D721Med (cell line): ENCODE measurements at places on chromosomes 5 and 9.

DNA sequence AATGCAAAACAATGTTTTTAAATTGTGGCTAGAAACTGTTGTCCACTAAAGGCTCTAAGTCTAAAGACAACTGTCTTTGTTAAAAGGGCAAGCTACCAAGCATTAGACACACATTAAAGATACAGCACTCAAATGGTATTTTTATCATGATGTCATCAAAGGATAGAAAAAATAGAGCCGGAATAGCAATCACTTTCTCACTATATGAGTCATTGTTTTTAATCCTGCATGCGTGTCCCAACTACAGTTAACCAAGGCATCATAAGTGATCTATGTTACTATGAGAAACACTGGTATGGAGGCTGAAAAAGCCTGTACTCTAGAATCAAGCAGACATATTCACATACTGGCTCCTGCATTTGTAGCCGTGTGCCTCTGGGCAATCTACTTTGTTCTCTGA lies 1.9 kb upstream of the PJA2 start:
- no peak for DNase-seq

DNA sequence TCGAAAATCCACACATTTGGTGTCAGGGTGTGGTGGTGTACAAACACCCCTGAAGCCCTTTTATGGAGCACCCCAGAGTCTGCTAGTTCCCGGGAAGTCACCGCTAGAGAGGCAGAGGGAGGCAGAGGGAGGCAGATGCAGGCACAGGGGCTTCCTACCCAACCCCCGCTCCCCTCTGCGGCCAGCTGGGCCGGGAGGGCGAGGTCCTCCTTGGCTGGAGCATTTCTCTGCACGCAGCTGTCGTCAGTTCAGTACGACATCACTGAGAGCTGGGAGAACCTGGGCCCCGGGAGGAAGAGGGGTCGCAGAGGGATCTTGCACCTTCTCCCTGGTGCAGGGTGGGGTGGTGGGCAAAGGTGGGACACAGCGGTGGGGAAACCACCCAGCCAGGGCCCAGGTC lies 15.8 kb upstream of the UBAC1 start:
- DNase-seq, result no peak

GRCh38 chr5:31119938-31120641 lies 73.4 kb upstream of the CDH6 start:
- no peak for DNase-seq

DNA sequence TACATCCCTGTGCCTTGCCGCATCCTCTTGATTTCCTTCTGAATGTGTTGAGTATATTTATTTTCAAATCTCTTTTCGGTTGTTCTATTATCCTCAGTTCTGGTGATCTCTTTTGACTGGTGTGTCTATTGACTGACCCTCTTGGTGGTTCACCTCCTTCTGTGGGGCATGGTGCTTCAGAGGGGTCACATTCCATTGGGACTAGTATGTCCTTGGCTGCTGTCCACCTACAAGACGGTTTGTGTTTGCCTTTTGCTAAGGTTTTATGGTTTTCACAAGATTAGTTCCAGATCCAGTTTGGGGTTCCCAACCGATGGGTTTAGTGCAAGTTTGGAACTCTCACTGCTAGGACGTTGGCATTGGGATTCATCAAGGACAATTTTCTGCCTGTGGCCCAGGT lies 66.6 kb downstream of the PHF2 start:
- no peak for DNase-seq

DNA sequence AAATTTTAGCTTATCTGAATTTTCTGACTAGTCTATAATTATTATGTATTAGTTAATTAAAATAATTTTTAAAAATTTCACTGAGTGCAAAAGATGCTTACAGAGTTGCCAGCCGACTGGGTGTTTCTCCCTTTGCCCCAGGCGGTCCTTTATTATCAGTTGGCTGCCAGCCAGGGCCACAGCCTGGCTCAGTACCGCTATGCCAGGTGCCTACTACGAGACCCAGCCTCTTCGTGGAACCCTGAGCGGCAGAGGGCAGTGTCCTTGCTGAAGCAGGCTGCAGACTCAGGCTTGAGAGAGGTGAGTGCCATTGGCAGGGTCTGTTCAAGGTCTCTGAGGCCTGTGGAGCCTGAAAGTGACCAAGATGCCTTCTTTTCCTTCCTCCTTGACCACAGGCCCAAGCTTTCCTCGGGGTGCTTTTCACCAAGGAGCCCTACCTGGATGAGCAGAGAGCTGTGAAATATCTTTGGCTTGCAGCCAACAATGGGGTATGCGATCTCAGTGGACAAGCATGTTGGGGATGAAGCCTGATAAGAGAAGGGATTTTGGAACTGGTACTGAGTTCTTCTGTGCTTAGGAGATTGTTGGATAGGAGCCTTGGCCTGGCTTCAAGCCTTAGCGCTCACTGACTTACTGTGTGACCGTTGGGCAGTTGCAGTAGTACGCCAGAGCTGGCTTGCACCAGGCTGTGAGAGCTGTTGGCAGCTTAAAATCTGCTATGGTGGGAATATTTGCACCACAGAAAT lies 10.6 kb downstream of the DELE1 start:
- no peak for DNase-seq

DNA sequence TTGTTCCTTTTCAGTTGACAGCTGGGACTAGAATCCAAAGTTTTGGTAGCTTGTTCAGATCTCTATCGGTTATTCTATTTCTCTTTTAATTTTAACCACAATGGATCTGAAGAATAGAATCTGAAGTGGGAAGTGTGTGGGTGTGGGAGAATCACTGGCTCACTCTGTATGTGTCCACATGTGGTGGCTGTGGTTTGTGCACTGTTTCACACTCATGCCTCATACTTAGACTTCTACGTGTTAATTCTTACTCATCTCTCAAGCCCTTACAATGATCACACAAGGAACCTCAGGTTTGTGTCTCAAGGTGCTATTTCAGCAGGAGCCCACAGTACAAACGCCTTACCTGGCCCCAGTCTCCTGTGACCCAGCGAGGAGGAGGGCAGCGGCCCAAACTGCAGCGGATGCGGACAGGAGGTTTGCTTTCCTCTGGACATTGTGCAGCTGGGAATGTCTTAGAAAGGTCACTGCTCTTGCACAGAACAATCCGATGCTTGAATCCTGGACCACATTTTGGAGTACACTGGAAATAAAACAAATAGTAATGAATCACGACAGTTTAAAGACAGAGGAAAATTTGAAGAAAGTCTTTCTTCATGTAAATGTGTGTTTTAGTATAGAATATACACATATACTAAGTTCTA lies 309.1 kb downstream of the ADAMTS6 start:
- no peak for DNase-seq

- no peak for DNase-seq
Measured at GRCh38 chr5:159419576-159419975, 89.3 kb upstream of the IL12B start.

- no peak for DNase-seq
Measured at GRCh38 chr9:134838651-134839454, 41.8 kb upstream of the FCN2 start.

- no peak for DNase-seq
Measured at GRCh38 chr5:169791251-169791650, 154.2 kb downstream of the DOCK2 start.

DNA sequence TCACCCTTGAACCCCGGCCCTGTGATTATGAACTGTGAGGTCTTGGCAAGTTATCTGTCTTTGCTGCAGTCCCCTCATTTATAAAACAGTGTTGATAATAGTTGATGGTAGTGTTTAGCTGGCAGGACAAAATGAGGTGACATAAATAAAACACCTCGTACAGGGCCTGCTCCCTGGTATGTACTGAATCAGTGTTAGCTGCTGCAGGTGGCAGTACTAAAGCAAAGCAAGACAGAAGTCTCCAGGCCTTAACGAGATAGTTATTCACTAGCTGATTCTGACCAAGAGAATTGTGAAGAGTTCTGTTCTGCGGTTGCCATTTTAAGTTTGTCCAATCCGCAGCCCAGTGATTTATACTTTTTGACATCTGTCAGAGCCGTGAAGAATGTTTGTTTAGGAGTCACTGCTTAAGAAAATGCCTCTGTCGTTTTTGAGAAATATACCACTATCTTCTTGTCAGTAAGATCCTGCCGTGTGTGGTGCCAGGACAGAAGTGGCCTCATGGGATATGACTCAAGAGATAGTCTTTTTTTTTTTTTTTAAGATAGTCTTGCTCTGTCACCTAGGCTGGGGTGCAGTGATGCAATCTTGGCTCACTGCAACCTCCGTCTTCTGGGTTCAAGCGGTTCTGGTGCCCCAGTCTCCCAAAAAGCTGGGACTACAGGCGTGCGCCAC lies 75.9 kb downstream of the KDM4C start:
- no peak for DNase-seq

GRCh38 chr9:5025416-5025815 lies 40.3 kb downstream of the JAK2 start:
- DNase-seq, result no peak

DNA sequence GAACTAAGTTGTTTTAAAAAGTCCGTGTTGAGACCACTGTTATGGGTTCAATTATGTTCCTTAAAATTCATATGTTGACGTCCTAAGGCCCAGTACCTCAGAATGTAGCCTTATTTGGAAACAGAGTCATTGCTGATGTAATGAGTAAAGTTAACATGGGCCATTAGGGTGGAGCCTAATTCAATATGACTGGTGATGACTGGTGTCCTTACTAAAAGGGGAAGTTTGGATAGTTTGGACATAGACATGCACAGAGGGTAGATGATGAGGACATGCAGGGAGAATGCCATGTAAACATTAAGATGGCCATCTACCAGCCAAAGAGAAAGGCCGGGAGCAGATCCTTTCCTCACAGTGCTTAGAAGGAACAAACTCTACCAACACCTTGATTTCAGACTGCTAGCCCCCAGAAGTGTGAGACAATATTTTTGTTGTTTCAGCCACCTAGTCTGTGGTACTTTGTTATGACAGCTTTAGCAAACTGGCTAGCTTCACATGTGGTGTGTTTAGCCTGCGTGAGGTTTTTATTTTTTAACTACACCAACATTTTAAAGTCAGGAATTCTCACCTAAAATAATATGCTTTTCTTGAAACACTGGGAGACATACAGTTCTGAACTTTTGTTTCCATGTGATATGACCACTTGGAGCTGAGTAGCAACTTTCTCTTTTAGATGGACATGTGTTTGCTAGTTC lies 135.3 kb downstream of the YIPF5 start:
- no peak for DNase-seq

DNA sequence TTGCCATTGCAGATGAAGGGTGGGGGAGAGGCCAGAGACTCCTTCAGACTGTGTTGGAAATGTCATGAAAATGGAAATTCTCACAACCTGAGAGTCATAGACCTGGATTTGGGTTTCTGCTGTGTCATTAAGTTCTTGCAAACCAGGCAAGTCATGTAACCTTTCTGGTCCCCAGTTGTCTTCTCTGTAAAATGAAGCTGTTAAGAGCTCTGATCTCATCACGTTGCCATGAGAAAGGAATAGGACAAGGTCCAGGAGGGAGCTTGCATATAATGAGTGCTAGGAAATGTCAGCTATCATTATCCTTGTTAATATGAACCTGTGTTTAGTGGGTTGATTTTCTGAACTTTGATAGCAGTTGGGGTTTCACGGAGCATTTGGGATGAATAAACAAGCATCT lies 59.1 kb downstream of the FGF1 start:
- no peak for DNase-seq

DNA sequence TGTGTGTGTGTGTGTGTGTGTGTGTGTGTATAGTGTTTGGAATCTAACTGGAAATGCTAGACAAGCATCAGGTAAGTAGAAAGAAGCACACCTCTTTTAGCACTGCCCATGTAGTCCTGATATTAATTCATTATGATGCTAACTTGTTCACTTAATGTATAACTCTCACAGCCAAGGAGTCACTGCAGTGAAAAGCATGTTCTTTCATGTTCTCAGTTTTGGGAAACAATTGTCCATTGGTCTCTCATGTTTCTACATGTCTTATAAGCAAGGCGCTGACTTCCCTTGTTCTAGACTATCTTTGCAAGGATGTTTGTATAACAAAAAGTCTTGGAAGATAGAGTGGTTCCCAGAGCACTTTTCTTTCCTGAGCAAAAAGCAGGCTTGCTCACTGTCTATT lies 148.8 kb upstream of the TNPO1 start:
- DNase-seq, result no peak

DNA sequence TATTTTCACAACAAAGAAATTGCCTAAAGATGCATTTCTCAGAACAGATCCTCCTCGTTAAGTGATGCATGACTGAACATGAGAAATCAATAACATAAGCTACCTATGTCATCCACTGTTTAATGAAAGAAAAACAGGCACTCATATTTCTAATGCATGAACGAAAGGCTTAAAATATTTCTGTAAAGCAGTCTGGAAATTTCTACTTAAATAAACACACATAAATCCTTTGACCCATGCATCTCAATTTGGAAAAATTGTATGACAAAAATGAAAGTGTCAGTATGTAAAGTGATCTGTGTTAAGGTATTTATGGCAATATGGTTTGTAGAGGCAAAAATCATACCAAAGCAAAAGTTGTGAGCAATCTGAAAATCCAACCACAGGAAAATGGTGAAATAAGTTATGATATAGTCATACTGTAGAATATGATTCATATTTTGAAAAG lies 399.2 kb upstream of the GRAMD2B start:
- no peak for DNase-seq

- DNase-seq, result no peak
Measured at GRCh38 chr5:151296478-151296830, 7.1 kb downstream of the SLC36A3 start.

DNA sequence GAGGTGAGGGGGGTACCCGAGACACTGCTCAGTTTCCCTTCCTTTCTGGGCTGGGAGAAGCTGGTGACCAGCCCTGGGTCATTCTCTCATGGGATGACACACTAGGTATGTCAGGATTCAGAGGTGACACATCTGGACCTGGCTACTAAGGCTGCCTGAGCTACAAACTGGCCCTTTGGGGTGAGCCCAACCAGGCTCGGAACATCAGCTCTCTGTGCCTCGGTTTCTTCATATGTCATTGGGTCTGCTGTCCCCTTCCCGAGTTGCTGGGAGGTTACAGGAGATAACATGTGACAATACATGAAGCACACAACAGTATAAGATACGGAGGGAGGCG lies 11.8 kb downstream of the CARD19 start:
- no peak for DNase-seq

- no peak for DNase-seq
Measured at GRCh38 chr9:113042884-113043657, 13.5 kb downstream of the ZFP37 start.

DNA sequence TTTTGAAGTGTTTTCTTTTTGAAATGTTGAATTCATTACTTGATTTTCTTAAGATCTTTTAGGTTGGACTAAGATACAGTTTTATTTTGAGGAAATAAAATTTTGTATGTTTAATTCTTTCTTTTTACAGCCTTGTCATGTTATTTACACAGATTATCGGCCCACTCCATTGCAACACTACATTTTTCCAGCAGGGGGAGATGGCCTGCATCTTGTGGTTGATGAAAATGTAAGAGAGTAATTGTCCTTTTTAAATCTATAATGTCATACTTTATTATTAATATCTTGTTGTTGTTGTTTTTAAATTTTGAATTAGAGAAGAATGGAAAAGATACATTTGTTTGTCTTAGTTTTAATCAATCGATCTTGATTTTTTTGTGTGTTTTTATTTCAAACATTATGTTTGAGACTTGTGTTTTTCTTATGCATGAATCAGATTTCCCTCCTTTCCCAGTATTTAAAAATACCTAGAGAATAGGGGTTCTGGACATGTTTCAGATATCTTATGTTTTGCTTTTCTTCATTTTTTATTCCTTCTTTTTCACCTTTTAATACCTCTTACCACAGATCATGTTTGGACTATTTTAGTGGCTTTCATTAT lies 36.7 kb downstream of the MTREX start:
- no peak for DNase-seq

GRCh38 chr5:172044631-172045314 lies 38.3 kb upstream of the FBXW11 start:
- DNase-seq, result no peak

- no peak for DNase-seq
Measured at GRCh38 chr5:126139773-126140172, 283.4 kb upstream of the GRAMD2B start.
